ENCODE measurements at places on chromosomes 16 and 17. TPM values are rescaled to one million over a fixed set of nuclear protein-coding genes. Genes with fewer than 3 reads are reported as not detected.

SPATA20 gene
- total RNA-seq = 21.9 TPM

GP2 gene
- total RNA-seq = not detected

FOXF1 gene
- total RNA-seq = not detected

- no peaks in the 10 kb centered on the region for H3K27me3 ChIP-seq
- no peaks in the 10 kb centered on the region for H3K4me1 ChIP-seq
- no peak for DNase-seq
- no peak overlapping the region for H3K4me3 ChIP-seq
- no peaks in the 10 kb centered on the region for H3K36me3 ChIP-seq
These were observed 28.4 kb upstream of the NPTX1 start for GRCh38 chr17:80504686-80505413.

DNA sequence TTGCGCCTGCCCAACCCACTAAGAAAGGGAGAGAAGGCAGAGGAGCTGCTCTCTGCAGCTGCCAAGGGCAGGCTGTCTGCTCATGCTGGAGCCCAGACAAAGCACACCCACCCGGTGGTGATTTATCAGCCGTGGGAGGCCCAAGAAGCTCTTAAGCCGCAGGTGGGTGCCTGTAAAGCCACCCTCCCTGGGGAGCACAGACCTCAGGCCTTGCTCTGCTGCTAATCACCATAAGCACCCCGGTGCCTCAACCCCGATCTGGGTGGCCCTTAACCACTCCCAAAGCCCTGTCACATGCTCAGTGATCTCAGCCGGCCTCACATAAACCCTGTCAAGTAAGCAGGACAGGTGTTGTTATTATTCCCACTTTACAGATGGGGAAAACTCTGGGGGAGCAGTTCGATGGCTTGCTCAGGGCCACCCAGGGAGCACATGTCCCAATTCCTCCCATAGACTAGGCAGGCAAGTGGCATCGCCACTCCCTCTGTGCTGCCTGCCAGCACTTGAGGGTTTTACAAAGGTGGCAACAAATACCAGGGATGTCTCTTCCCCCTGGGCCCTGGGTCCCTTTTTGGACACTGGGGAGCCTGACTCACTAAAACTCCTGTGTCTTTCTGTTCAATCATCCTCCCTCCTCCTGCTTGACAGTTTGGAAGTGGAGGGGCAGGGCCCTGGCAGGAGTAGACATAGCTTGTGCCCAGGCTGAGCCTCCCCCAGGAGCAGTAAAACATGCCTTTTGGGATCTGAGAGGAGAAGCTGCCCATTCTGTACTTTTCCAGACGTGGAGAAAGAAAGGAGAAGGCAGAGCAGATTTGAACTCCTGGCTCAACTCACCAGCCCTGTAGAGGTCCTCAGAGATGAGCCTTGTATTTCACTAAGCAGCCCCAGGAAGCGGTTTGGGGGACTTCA is 299.3 kb downstream of the SOX9 start:
- no peaks in the 10 kb centered on the region for H3K36me3 ChIP-seq
- no peaks in the 10 kb centered on the region for H3K27me3 ChIP-seq
- no peak overlapping the region for H3K4me3 ChIP-seq
- no peak for DNase-seq
- H3K4me1 ChIP-seq = peaks cover 5% of the 10 kb centered on the region

TMC5 gene
- total RNA-seq = not detected

- no peak overlapping the region for H3K27ac ChIP-seq
- no peak overlapping the region for H3K4me3 ChIP-seq
- H3K4me1 ChIP-seq = peaks cover 4% of the 10 kb centered on the region
- no peaks in the 10 kb centered on the region for H3K36me3 ChIP-seq
- no peaks in the 10 kb centered on the region for H3K27me3 ChIP-seq
These were observed 69.8 kb downstream of the KSR1 start for GRCh38 chr17:27525836-27526603.

DNA sequence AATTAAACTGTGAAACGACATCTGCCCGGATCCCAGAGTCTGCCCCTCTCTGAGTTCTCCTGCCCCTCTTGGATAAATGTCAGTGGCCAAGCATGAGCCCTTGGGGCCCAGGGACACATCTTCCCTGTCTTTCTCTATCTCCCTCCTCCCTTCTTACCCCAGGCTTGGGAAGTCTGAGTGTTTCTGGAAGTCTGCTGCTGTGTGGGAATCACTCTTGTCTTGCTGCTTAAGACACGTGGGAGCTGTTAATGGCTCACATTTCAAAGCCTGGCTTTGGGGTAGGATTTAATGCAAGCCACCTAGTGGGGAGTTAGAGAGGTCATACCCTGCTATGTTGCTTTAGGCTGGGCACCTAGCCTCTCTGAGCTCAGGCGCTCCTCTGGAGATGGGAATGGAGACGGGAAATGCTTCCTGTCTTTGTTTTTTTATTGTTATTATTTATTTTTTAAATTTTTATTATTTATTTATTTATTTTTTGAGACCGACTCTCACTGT is 218.5 kb upstream of the CIBAR2 start:
- peak overlapping the region; percentile 27 for H3K27ac ChIP-seq
- no peak overlapping the region for H3K4me3 ChIP-seq
- peaks cover 27% of the 10 kb centered on the region for H3K4me1 ChIP-seq
- H3K36me3 ChIP-seq = no peaks in the 10 kb centered on the region

DNA sequence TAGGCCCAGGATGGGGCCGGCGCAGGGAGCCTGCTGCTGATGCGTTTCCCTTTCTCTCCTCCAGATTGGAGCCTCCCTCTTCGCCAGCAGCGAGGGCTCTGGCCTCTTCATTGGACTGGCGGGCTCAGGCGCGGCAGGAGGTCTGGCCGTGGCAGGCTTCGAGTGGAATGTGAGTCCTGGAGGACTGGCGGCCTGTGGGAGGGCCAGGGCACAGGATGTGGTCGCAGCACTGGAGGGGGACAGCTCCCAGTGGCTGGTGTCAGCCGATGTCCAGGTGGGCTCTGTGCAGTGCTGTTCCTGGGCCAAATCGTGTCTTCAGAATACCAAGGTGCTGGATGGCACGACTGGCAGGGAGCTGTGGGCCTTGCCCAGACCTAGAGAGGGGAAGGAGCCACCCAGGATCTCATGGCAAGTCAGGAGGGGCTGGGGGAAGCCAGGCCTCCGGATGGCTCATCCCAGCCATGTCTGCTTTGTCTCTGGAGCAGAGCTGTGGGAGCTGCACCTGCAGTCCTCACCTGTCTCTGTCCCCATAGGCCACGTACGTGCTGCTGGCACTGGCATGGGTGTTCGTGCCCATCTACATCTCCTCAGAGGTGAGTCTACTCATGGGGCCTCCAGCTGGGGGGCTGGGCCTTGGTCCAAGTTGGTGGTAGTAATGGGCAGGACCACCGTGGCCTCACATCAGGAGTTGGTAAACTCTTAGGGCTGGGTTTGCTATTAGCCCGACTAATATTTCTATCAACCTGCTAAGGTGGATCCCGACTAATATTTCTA is 7.3 kb downstream of the SLC5A10 start:
- H3K27ac ChIP-seq = no peak overlapping the region
- no peak overlapping the region for H3K4me3 ChIP-seq
- no peaks in the 10 kb centered on the region for H3K36me3 ChIP-seq
- H3K27me3 ChIP-seq = no peaks in the 10 kb centered on the region
- no peaks in the 10 kb centered on the region for H3K4me1 ChIP-seq

TNP2 gene
- not detected for total RNA-seq
